Left renal pelvis (tissue), 4 donors: ENCODE measurements at places on chromosomes 7 and 10. TPM values are rescaled to one million over a fixed set of nuclear protein-coding genes. Genes with fewer than 3 reads are reported as not detected.

DNA sequence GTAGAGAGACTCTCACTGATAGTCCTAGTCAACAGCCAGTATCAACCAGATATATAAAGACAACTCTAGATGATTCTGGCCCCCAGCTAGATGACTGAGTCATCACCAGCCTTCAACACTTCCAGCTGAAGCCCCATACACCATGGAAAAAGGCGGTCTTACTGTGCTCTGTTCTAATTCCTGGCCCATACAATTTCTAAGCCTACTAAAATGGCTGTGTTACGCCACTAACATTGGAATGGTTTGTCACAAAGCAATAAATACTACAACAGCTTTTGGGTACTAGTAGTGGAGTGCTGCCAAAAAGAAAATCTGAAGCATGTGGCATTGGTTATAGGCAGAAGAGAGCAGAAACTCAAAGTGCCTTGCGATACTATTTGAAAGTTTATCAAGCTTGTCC lies 13.0 kb upstream of the TES start:
- no peak for DNase-seq

DNA sequence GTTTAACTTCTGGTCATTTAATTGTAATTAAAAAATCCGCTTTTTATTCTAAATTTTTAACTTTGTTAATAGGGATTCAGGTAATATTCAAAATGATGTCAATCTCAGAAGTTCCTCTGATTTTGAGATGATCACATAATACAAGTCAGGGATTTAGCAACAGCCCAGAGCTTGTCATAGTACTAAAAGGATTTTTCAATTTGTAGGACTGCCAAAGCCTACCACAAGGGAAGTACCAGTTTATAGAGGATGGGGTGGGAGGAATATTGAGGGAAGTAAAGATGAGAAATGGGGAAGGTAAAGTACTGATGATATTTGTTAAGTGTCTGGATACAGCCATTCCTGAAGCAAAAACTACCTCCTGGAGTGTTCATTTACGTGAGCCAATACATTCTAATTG lies 278.2 kb upstream of the TEX47 start:
- DNase-seq = no peak

DNA sequence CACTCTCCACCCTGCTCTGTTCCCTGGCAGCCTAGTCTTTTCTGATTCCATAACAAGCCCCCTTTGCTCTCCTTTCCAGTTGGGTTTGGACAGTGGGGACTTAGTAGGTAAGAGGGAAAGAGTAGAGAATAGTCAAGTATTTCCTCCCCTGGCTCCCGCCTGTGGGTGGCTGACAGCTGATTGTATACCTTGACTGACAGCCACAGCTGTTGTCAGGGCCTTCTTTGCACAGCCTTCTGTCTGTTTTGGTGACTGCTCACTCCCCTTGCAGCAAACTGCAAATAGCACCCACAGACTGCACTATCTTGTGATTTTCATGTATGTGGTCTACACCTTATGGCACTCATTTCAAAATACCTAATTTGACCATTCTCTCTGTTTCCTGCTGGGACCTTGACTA lies 486.3 kb downstream of the ACTR3B start:
- no peak for DNase-seq

DNA sequence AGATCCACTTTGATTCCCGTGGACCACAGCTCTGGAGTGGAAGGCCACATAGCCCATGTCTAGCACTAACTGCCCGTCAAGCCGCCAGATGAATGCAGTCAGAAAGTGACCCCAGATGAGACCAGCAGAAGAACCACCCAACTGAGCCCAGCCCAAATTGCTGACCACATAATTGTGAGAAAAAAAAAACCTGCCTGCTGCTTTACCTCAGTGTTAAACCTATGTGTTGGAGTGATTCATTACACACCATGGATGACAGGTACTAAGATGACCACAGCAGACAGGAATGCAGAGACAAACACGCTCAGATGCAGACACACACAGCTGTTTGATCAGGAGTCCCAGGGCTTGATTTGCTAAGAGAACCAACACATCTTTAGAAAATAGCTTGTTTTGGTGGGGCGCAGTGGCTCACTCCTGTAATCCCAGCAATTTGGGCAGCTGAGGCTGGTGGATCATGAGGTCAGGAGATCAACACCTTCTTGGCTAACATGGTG lies 168.1 kb upstream of the PPP2R2D start:
- no peak for DNase-seq

STEAP2 gene
- 17.3 TPM for polyA plus RNA-seq

STEAP1B gene
- 3.4 TPM for polyA plus RNA-seq
